Ascending aorta (tissue), 2 donors: ENCODE measurements at places on chromosomes 2 and 18.

DNA sequence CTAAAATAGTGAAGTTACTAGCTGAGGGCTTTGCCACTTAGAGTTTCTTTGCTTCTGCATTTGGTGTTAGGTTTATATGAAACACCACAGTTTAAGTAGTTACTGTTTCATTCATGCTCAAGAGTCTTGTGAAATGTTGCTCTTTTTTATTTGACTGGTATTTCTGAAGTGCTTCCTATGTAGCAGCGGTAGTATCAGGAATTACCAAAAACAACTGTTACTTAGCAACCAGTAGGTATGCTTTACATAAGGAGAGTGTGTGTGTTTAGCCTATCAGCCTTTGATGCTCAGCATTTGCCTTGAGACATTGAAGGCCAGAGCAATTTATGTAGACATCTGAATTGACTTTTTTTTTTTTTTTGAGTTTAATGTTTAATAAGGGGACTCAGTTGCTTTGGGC, 3.6 kb downstream of the DIS3L2 start:
- no peak overlapping the region for H3K27ac ChIP-seq
- H3K27me3 ChIP-seq, result no peaks in the 10 kb centered on the region
- no peak for DNase-seq
- H3K4me3 ChIP-seq, result no peak overlapping the region
- H3K36me3 ChIP-seq, result no peaks in the 10 kb centered on the region
- H3K4me1 ChIP-seq, result peaks cover 14% of the 10 kb centered on the region

- H3K36me3 ChIP-seq, result no peaks in the 10 kb centered on the region
- no peak overlapping the region for H3K4me3 ChIP-seq
- no peaks in the 10 kb centered on the region for H3K4me1 ChIP-seq
- H3K27ac ChIP-seq, result no peak overlapping the region
- no peaks in the 10 kb centered on the region for H3K27me3 ChIP-seq
- no peak for DNase-seq
Measured at GRCh38 chr2:65974067-65974723, 460.7 kb upstream of the MEIS1 start.

DNA sequence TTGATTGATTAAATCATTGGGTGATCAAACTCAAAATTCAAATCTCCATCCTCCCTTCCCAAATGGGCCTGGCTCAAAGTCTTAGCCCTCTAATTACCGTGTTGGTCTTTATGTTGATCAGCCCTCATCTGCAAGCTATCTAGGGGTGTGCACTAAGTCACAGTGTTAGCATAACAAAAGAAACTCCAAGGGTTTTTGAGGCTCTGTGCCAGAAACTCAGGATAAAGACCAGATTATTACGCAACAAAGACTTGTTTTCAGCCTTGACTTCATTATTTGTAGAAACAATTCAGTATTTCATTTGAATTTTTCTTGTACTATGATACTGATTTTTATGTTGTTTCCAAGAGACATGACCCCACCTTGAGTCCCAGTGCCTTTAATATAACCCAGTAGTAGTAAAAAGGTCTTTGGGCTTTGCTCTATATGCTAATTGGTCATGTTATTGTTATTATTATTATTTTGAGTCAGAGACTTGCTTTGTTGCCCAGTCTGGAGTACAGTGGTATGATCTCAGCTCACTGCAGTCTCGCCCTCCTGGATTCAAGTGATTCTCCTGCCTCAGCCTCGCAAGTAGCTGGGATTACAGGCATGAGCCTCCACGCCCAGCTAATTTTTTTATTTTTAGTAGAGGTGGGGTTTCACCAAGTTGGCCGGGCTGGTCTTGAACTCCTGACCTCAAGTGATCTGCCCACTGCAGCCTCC, 13.9 kb downstream of the PSMD14 start:
- H3K27me3 ChIP-seq, result no peaks in the 10 kb centered on the region
- peaks cover 3% of the 10 kb centered on the region for H3K36me3 ChIP-seq
- H3K4me3 ChIP-seq, result no peak overlapping the region
- DNase-seq, result no peak
- H3K4me1 ChIP-seq, result no peaks in the 10 kb centered on the region

- DNase-seq, result no peak
- peaks cover 10% of the 10 kb centered on the region for H3K4me1 ChIP-seq
- no peaks in the 10 kb centered on the region for H3K27me3 ChIP-seq
- H3K4me3 ChIP-seq, result peak overlapping the region; percentile 91
Measured at GRCh38 chr2:73069855-73070642, 1.5 kb downstream of the SFXN5 start.

- H3K36me3 ChIP-seq, result no peaks in the 10 kb centered on the region
- peaks cover 27% of the 10 kb centered on the region for H3K4me1 ChIP-seq
Measured at GRCh38 chr18:2657788-2658458, 2.4 kb downstream of the SMCHD1 start.

DNA sequence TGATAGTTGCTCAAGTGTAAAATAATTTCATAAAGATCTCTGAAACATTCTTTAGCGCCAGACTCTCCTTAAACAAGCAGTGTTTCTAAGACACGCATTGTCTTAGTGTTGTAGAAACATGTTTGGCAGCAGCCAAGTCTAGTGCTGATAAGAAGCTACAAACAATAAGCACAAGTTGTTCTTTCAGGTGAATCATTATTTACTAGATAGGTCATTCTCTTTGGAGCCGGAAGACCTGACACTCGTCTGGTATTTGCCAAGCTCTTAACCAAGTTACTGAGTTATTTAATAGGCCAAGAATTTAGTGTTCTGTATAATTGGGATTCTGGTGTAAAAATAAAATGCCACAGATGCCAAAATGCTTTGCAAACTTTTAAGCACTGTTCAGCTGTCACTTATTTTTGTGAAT, 852.1 kb downstream of the CPS1 start:
- H3K4me3 ChIP-seq, result no peak overlapping the region
- no peaks in the 10 kb centered on the region for H3K27me3 ChIP-seq

- DNase-seq, result no peak
- H3K36me3 ChIP-seq, result no peaks in the 10 kb centered on the region
- H3K27ac ChIP-seq, result no peak overlapping the region
- H3K4me1 ChIP-seq, result no peaks in the 10 kb centered on the region
- H3K27me3 ChIP-seq, result no peaks in the 10 kb centered on the region
Measured at GRCh38 chr2:44843086-44843485, 98.4 kb upstream of the SIX3 start.

- peak; percentile 71 for DNase-seq
- H3K4me3 ChIP-seq, result no peak overlapping the region
- H3K27ac ChIP-seq, result peak overlapping the region; percentile 77
- H3K36me3 ChIP-seq, result no peaks in the 10 kb centered on the region
- peaks cover 27% of the 10 kb centered on the region for H3K4me1 ChIP-seq
Measured at GRCh38 chr2:134402410-134402809, 148.5 kb downstream of the MGAT5 start.

DNA sequence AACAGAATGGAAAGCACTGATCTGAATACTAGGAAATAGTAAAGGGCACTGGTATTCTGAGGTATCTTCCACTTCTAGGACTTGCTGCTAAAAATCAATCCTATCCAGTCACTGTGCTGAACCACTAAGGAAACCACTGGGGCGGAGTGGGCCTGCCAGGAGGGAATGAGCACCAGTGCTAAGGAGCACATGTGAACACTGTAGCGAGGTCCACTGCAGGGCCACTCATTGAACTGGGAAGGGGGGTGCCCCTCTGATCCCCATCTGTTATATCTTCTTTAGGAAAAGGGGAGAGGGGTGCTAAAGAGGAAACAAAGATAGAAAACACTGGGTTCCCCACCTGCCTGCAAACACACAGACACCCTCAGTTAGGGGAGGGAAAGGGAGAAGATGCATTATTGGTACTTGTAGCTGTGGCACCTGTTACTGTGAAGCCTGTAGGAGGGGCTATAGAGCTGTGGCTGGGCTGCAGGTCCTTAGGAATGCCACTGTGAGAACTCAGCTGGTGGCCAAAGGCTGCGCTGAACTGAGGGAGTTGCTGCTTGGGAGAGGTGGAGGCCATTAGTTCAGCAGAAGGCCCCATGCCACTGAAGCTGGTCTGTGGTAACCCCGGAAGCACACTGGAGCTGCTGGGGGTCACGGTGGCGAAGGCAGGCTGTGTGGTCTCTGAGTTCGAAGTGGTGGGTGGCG, 81.8 kb downstream of the INO80D start:
- no peak overlapping the region for H3K27ac ChIP-seq
- H3K4me3 ChIP-seq, result no peak overlapping the region
- H3K4me1 ChIP-seq, result no peaks in the 10 kb centered on the region
- DNase-seq, result no peak

DNA sequence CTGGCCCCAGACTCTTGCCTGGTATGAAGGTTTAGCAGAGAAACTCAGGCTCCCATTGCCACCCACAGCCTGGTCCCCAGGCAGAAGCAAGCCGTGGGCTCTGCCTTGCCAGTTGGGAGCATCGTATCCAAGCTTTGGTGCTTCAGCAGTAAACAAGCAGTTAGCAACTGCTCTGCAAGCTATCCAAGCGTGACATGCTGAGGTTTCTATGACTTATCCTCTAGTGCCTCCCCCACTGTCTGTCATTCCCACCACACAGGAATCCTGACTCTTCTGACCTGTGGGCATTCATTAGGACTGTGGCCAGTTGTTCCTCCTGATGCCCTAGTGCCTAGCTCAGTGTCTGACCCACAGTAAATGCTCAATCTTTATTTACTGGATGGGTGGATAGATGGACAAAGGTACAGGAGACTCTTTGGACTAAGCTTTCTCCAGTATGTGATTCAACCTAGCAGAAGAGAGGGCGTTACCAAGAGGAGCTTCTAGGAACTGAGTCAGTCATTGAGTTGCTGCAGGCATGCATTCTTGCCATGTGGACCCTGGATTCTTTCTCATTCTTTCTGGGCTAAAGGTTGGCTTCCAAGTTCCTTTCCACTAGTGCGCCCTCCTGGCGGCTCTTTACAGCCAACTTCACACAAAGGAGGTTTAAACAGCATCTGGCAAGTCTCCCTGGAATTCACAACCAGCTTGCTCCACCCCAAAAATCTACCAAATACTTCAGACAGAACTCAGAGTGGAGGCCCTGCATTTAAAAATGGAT, 40.6 kb upstream of the MRPL19 start:
- peaks cover 4% of the 10 kb centered on the region for H3K27me3 ChIP-seq
- H3K27ac ChIP-seq, result no peak overlapping the region
- H3K4me1 ChIP-seq, result no peaks in the 10 kb centered on the region
- no peaks in the 10 kb centered on the region for H3K36me3 ChIP-seq
- no peak for DNase-seq

- no peak for DNase-seq
- no peaks in the 10 kb centered on the region for H3K4me1 ChIP-seq
- no peaks in the 10 kb centered on the region for H3K27me3 ChIP-seq
- no peak overlapping the region for H3K4me3 ChIP-seq
- H3K36me3 ChIP-seq, result no peaks in the 10 kb centered on the region
Measured at GRCh38 chr2:28695245-28695647, 56.4 kb upstream of the PPP1CB start.

DNA sequence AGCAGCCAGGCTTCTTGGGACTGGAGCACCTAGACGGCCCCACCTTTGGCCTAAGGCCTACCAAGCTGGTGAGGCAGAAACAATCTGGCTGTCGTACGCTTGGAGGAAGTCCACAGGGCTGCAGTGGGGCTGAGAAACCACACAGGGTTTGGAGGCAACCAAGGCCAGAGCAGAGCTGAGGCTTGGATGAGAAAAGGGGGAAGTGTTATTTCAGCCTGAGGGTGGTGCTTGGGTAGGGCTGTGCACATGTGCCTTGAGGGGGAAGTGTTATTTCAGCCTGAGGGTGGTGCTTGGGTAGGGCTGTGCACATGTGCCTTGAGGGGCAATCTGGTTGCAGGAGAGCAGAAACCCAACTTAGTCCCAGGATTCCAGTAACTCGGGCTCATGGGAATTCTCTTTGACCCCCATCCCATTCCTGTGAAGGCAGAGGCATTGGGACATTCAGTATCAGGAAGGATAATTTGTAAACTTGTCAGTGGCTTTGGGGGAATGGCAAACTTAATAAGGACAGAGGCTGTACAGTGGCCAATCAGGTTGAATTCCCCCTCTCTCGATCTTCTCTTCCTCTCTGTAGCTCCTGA, 971 bp upstream of the FBXO41 start:
- peaks cover 3% of the 10 kb centered on the region for H3K4me1 ChIP-seq
- no peaks in the 10 kb centered on the region for H3K36me3 ChIP-seq
- H3K4me3 ChIP-seq, result peak overlapping the region; percentile 79

GRCh38 chr2:2699121-2699505, 368.0 kb upstream of the MYT1L start:
- H3K27ac ChIP-seq, result no peak overlapping the region
- no peak overlapping the region for H3K4me3 ChIP-seq
- H3K36me3 ChIP-seq, result no peaks in the 10 kb centered on the region
- no peak for DNase-seq
- H3K27me3 ChIP-seq, result no peaks in the 10 kb centered on the region
